ENCODE measurements at places on chromosomes 12 and 14.

DNA sequence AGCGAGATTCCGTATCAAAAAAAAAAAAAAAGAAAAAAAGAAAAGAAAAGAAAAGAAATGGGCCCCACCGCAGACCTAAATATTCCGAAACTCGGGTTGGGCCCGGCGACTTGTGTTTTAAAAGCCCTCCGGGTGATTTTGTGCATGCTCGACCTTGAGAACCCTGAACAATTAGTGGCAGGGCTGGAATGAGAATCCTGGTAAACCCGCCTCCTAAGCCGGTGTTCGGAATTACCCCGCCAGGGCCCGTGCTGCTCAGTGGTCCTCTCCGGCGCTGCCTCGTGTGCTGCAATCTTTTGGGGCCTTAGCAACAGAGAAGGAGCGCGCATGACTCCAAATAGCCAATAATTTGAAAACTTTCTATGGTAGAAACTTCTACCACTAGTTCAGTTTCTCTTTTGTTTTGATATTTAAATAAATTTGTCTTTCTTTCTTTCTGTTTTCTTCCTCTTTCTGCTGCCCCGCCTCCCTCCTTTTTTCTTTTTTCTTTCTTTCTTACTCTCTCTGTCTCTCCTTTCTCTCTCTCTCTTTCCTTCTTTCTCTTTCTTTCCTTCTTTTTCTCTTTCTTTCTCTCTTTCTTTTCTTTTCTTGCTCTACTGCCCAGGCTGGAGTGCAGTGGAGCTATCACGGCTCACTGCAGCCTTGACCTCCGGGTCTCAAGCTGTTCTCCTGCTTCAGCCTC lies 1.5 kb upstream of the GALNT6 start:
- DNase-seq, result peak; percentile 33

- DNase-seq, result no peak
These were observed 16.4 kb downstream of the KRT18 start for GRCh38 chr12:52965337-52965731.

DNA sequence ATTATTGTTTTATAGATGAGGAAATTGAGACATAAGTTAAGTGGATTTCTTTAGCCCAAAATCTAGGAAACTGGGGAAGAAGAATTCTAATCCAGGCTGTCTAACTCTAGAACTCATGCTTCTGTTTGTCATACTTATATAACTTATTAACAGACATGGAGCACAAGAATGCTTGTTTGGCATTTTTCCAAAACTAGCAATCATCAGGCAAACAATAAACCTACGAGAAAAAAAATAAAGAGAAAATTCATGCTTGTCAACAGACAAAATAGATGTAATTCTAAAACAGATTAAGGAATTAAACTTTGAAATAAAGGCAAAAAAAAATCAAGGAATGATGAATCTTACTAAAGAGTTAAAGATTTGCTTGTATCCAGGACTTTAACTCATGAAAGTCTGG lies 103.1 kb downstream of the METTL25 start:
- DNase-seq, result no peak

- peak; percentile 28 for DNase-seq
These were observed 113.2 kb downstream of the ERC1 start for GRCh38 chr12:1104088-1104800.

- DNase-seq, result peak; percentile 46
These were observed 24.8 kb downstream of the FOS start for GRCh38 chr14:75303381-75303789.

DNA sequence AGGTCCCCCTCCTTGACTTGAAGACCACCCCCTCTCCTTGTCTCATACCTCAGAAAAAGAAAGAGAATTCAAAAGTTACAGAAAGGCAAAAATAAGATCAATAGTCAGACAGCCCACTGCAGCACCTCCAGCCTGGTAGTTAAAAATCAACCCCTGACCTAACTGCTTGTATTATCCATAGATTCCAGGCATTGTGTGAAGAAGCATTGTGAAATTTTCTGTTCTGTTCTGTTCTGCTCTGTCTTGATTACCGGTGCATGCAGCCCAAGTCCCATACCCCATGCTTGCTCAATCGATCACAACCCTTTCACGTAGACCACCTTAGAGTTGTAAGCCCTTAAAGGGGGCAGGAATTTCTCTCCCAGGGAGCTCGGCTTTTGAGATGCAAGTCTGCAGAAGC lies 5.8 kb upstream of the DHRS7 start:
- no peak for DNase-seq

- no peak for DNase-seq
These were observed 12.9 kb downstream of the TMEM117 start for GRCh38 chr12:43848786-43849185.

DNA sequence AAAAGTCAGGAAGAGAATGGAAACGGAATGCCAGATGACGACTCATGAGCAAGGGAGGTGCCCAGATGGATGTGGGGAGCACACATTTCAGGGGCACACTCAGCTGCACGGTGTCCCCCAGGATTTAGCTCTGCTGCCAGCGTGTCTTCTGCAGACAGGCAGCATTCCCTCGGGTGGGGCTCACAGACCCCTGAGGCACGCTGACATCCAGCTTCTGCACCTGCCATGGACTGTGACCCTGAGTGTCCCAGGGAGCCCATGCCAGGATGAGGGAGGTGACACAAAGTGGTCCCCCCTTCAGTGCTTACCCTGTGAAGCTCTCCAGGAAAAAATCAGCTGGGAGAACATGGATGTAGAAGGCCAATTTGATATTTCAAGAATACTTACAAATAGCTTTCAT lies 84.2 kb downstream of the PIWIL1 start:
- no peak for DNase-seq

DNA sequence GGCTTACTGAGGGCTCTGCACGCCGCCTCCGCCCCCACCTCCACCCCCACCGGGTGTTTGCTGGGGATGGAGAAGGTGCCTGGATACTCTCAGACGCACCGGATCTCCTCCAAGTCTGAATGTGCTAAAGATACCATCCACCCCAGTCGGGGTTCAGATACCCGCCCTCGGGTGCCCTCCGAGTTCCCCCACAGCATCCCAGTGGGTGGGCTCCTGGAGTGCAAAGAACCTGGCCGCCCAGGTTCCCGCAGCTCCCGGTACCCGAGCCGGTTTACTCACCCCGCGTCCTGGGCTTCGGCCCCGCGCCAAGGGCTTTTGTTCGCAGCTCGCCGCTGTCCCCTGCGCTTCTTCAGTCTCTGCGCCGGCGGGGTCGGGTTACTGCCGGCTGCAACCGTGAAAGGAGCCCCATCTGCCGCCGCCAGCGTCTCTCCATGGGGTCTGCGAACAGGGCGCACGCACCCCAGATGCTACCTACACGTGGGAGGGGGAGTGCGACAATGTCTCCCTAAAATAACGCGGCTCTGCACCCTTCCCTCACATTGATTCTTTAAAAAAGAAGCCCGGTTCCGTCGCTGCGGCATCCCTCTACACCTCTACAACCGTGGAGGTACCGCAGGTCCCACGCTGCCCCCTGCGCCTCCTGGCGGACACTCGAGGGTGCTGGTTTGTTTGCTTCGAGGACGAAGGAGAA lies at the start of gene CCDC177:
Gene CCDC177 (minus strand): TSS at position 609 of the 691 bp plus-strand sequence. CDS start 1,249 bp downstream, outside the sequence.
- peak; percentile 77 for DNase-seq

DNA sequence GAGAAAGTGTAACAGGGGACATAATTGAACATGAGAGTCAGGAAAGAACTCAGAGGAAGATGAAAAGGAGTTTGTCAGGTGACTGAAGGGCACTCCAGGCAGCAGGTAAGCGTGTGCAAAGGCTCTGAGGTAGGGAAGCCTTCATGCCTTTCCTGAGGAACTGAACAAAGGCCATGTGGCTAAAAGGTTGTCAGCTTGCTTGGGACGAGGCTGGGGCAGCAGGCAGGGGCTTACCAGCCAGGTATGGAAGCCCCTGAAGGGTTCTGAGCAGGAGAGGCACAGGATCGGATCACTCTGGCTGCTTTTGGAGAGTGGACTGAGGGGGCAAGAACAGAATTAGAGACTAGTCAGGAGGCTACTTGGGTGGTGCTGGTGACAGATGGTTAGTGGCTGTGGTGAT lies 5.2 kb downstream of the LPCAT3 start:
- no peak for DNase-seq

GRCh38 chr14:37413504-37414003 lies 181.5 kb downstream of the FOXA1 start:
- DNase-seq, result no peak
